ENCODE measurements at places on chromosomes 2 and 18.

DNA sequence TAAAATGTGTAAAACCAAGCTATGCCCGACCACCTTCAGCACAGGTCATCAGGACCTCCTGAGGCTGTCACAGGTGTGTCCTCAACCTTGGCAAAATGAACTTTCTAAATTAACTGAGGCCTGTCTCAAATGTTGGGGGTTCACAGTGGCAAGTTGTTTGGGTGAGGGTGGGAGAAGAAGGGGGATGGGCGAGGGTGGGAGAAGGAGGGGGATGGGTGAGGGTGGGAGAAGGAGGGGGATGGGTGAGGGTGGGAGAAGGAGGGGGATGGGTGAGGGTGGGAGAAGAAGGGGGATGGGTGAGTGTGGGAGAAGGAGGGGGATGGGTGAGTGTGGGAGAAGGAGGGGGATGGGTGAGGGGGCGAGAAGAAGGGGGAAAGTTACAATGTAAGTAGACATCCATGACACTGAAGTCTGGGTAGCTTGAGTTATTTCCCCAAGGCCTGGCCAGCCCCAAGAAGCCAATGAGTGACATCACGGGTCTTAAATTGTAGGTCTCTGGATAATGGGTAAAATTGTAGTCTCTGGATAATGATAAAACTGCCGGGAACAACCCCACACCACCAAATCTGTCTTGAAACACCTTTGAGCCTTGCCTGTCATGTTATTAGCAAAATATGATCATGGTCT, 56.3 kb downstream of the TIMM21 start:
- DNase-seq: no peak

- no peak for DNase-seq
Measured at GRCh38 chr2:240599141-240599583, 12.6 kb downstream of the CAPN10 start.

DNA sequence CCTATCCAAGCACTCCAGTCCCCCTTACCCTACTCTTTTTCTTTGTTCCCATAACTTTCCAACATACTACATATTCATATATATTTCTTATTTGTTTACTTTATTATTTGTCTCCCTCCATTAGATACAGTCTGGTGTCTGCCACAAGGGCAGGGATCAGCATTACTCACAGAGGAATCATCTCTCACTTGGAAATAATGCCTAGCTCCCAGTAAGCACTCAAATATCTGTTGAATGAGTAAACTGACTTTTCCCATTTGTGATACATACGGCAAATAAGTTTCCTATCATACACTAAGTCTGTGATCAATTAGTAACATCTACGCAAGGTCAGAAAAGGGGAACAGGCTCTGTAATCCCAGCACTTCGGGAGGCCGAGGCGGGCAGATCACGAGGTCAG, 18.7 kb downstream of the C1D start:
- peak; percentile 63 for DNase-seq

GRCh38 chr2:238159661-238160205, 963 bp downstream of the ERFE start:
- DNase-seq: no peak

DNA sequence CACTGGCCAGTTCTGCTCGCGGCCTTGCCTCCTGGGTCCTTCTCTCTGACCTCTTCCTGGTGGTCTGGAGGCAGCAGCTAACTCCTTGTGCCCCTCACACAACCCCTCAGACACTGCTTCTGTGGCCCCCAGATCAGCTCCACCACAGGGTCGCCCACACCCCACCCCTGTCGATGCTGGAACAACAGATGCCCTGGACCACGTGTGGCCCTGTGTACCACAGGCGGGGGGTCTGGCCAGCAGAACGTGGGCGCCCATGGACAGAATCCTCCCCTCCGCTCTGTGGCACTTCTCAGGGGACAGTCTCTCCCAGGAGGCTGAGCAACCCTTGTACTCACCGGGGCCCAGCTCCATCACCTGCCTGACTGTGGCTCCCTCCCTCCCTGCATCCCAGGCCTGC, 245.6 kb downstream of the NDUFA10 start:
- no peak for DNase-seq

- peak; percentile 78 for DNase-seq
Measured at GRCh38 chr2:120320318-120320851, 25.6 kb upstream of the INHBB start.

GRCh38 chr2:220002699-220003098, 375.3 kb downstream of the SLC4A3 start:
- no peak for DNase-seq

- no peak for DNase-seq
Measured at GRCh38 chr2:56380861-56381260, 197.1 kb downstream of the CCDC85A start.

DNA sequence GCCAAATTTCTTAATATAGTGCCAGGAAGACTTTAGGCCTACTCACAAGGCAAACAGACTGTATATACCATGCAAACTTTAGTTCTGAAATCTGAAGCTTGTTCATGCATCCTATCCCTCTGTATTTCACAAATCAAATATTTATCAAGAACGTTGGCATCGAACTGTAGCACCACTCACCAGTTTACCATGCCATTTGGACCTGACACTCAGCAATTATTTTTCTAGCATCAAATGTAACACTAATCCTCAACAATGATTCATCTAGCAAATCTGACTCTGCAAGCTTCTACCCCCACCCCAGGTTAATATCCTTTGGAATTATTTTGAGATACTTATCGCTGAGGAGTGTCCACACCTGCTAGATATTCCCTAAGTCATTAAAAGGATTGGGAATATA, 1506.6 kb downstream of the LRP1B start:
- no peak for DNase-seq

- DNase-seq: no peak
Measured at GRCh38 chr2:106867196-106867953, 18.6 kb downstream of the ST6GAL2 start.

DNA sequence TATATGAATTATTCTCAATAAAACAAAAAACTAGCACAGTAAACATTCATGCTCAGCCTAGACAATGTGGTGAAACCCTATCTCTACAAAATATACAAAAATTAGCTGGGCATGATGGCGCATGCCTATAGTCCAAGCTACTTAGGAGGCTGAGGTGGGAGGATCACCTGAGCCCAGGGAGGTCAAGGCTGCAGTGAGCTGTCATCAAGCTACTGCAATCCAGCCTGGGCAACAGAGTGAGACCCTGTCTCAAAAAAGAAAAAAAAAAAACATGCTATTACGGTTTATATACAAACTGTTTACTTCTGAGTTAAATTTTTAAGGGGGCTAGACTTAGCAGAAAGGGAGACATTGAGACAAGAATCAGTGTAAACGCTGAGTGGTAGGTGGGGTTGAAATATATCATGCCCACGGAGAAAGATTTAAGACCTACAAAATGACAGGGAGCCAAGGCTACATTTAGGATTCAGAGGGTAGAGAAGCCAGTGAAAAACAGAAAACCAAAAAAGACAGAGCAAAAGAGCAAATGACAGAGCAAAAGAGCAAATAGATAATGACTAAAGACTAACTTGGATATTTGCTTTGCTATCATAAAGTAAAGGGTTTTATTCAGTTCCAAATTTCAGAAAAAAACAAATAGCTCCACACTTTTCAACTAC, 7.5 kb downstream of the TTC32 start:
- DNase-seq: no peak

DNA sequence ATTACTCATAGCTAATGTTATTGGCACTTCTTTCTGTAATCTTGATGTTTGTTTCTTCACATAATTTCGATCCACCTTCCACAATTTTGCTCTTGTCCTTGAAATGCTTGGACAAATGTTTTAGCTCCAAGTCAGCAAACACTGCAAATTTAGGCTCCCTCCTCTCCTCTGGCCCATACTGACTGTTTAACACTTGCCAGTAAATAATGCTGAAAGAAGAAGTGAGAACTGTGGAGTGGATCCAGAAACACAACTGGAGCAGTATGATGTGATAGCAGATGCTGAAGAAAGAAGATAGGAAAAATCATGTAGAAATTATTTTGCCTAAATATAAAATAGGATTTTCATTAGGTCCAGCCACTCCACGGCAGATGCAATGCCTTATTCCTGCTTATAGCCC, 415.0 kb upstream of the GYPC start:
- no peak for DNase-seq

DNA sequence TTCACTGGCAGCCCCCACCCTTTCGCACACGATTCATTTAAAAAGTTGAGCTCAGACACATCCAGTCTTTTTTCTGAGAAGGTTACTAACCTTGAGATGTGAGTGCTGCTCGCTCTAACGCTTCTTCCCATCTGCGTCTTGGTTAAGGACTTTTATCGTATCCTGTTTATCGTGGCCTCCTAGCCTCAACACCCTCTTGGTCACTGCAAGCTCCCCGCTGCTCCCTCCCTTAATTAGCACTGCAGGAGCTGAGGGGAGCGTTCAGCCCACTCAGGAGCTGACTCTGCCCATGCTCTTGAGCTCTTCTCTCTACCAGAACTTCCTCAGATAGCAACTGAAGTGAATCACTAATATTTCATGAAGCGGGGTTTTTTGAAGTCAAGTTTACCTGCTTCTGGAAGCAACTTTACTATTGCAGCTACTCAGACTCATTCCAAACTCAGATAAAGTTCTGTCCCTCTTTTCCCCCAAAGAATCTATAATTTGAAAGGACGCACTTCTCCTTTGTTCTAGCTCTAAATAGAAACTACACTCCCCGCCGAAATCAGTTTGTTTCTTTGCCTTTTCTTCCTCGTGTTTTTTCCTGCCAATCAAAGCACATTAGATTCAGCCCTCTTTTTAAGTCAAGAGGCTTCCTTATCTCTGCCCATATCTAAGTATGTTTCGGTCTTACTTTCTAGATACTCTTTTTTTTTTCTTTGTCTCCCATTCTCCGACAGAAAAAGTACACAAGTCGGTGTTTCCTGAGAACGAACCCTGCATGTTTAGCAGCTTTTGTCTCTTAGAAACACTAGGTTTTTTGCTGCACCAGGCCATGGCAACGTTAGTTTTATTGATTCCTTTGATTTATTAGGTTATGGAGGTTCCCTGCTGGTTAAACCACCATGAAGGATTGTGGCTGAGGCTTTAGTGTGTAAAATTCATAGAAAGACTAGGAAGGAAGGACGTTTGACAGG, 9.3 kb upstream of the CD226 start:
- no peak for DNase-seq

DNA sequence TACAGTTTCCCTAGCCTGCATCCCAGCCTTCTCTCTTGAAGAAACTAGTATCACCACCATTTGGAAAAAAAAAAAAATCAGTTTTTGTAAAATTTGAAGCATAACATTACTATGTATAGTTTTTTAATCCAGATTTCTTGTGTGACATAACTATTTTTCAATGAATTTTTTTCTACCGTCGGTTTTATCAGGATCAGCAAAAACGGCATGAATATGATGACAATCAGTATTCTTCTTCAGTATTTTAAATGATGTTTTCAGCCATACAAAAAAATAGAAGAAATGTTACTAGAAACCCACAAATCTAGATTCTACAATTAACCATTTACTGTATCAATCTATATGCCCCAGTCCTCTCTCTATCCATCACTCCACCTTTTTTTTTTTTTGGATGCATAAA, 103.9 kb downstream of the MGAT5 start:
- DNase-seq: no peak

GRCh38 chr18:58194028-58194427, 150.0 kb downstream of the NEDD4L start:
- peak; percentile 23 for DNase-seq

DNA sequence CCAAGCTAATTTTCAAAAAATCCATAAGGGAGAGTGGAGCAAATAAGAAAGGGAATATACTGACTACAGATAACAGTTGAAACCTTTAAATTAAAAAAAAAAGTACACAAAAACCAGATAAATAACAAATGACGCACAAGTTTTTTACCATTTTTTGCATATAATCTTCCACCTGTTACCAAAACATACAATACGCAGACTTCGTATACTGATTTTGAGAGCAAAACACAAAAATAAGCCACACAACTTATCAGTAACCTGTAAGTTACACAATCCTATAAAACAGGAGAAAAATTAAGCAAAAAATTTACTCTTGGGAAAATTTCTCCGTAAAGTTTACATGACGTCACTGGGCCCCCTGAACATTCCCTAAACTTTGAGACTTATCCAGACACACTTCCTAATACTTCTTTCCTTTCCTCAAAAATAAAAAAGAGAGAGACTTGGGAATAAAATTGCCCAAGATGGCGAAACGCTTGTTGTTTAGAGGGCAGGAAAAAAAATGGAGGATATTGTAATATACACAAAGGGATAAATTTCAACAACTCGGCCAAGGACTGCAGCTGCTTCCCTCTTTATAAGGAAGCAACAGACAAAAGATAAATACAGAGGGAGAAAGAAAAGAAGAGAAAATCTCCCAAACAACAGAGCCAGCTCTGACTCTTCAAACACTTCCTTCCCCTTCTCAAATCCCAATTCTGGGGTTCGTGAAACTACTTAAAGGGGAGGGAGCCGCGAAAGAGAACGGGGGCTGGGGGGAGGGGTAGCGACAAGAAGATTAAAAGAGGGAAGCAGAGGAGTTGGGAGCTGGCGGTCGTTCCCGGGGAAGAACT, 1.6 kb downstream of the BAZ2B start:
- peak; percentile 78 for DNase-seq

DNA sequence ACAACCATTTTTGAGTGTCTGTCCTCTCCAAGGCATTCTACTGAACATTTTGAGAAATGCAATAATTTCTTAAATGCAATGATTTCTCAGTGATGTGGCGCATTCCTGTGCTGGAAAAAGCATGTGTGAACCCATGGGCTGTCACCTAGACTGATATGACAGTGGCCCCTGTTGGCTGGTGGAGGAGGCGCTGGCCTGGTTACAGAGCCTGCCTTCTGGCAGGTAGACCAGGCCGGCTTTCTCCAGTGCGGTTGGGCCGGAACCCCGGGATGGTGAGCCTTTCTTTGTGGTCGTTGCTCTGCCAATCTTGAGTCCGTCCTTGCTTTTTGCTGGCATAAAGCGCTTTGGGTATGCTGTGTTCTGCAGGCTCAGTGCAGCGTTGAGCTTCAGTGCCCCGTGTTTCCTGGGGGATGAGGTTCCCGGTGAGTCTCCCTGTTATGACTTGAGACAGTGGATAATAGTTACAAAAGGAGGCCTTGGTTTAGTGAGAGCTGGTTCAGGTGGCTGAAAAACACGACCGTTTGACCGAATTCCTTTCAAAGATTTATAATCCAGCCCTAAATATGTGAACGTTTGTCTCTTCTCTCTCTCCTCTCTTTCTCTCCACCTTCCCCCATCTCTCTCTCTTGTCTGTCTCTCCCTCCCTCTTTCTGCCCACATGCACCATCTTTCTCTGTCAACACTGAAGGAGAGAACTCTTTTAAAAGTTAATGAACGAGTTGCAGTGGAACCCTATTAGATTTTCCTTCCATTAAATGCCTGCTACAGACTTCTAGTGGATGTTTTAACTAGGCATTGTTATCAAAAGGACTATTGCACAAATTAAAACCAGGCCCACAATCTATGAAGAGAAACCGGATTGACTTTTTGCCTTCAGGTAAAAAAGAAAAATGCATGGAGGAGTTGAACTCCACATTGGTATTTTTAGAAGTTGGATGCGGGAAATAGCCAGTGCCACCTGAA, 34.0 kb downstream of the TSHZ1 start:
- no peak for DNase-seq

DNA sequence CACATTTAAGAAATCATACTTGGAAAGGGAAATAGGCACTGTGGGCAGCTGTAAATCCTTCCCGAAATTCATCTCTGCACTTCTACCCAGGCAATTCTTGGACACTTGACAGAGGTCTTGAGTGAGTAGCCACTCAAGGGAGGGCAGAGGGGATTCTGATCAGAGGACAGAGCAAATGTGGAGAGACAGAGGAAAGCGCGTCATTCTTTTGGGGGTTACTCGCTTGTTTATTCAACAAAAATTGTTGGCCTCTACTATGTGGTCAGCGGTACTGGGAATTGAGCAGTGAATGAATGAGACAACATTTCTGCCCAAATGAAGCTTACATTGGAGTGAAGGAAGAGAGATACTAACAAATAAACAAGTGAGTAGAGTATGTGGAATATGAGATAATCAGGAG, 41.4 kb upstream of the YES1 start:
- DNase-seq: no peak

GRCh38 chr2:137165968-137166367, 400.6 kb downstream of the THSD7B start:
- DNase-seq: no peak

Measured in LHCN-M2 (cell line).